ENCODE measurements at places on chromosomes 5 and 9.

GRCh38 chr5:142727735-142728047 is 41.8 kb upstream of the FGF1 start:
- DNase-seq, result no peak

GRCh38 chr5:32604800-32605765 is 19.7 kb downstream of the SUB1 start:
- no peak for DNase-seq

- DNase-seq, result no peak
These were observed 113.4 kb upstream of the CCNH start for GRCh38 chr5:87526131-87526530.

DNA sequence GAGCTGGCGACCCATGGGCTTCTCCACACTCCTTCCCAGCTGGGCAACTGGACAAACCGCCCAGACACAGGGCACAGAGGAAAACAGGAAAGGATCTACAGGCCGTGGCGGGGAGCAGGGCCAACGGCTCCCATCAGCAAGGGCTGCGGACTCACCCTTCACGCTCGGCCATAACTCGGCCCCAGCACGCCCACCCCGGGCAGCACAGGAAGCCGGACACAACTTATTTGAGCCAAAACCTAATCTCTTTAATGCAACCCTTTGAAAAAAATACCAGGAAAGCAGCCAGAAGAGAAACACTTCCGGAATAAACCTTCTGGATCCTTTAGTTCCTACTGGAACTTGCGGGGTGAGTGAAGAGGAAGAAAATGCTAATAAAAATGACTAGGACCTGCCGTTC is 59.9 kb downstream of the VAV2 start:
- DNase-seq, result no peak
